ENCODE measurements at places on chromosomes 3 and 15. TPM values are rescaled to one million over a fixed set of nuclear protein-coding genes. Genes with fewer than 3 reads are reported as not detected.

SLC24A1 gene
- total RNA-seq: 11.6 TPM

UROC1 gene
- under 0.01 TPM for total RNA-seq

DNA sequence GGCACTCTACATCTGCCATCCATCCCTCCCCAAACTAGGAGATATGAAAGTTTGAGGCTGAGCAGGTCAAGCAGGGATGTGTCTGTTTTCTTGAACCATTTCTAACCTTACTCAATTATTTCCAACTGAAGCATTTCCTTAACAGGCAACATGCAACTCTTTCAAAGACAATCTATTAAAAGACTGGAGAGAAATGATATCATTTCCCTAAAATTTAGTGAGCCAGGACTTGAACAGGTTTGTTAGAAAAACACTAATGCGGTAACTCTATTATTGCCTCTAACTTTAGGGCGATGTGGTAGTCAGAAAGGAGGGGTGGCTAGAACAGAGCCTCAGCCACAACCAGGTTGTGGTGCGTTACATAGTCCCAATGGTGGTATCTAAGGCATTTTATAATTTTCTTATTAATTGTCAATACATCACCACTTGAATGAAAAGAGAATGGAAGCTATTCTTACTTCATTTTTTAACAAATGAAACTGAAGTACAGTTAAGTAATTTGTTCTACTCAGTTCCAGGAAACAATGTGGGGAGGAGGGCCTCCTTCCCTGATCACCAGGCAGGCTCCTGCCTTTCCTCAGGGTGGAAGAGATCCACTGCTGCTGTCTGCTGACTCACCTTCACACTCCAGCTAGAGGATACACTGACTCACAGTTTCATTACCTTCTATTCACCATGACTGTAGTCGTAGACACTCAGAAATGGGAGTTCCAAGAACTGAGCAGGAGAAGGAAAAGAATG is 22.8 kb downstream of the MYO1E start:
- peak; percentile 55 for DNase-seq

- no peak for DNase-seq
Measured at GRCh38 chr3:43505351-43505750, 116.5 kb downstream of the ANO10 start.

DNA sequence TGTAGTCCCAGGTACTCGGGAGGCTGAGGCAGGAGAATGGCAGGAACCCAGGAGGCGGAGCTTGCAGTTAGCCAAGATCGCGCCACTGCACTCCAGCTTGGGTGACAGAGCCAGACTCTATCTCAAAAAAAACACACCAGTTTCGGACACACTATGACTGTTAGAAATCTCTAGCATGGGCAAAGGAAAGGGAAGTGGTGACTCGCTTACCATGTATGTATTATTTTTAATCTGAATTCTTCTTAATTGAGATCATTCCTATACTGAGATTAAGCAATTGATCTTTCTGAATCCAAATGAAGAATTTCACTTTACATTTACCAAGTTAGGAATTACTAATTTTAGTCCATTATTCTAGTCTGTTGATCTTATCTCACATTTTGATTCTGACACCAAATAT is 459.2 kb upstream of the ALCAM start:
- no peak for DNase-seq

DNA sequence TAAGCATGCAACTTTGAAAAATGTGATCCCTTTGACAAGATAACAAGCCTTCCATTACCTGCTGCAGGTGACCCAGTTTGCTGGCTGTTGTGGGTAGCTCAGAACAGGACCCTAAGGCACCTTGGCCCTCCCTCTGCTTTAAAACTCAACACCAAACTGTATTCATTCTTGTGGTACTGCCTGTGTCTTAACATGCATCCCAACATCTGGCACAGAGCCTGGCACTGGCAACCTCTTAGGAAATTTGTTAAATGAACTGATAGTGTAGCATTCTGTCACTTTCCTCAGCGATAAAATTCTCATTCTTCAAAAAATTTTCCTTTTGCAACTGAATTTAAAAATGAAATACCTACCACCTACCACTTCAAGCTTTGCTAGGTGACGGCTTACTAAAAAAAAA is 287.3 kb upstream of the ADAMTS9 start:
- DNase-seq: no peak

DNA sequence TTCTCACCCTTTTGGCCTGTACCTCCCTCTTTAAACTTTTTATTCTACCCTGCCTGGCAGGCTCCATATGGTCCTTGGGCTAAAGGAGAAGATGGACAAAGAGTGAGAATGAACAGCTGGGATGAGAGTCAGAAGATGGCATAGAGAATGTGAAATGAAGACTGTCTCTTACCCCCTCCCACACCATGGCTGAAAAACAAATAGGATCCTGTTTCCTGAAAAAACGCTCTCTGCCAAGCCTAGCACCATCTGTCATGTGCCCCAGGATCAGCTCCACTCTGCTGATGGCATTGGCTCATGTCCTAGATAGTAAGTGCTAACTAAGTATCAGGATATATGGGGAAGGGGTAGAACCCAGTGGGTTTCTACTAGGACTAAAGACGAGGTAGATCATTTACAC is 238.6 kb downstream of the MEX3B start:
- no peak for DNase-seq

DNA sequence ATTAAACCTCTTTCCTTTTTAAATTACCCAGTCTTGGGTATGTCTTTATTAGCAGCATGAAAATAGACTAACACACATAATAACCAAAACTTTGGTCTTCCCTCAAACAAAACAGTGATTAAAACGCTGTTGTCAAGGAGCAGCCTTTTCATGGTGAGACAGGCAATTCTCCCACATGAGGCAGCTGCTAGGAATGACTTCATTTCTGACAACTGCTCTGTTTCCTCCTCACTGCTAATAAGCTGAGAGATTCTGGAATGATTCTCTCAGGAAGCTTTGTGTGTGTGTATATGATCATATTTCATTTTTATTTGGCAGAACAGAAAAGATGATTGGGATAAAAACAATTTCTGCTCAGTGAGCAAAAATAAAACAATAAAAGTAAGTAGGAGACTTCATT is 580.6 kb upstream of the ADAMTS9 start:
- no peak for DNase-seq

DNA sequence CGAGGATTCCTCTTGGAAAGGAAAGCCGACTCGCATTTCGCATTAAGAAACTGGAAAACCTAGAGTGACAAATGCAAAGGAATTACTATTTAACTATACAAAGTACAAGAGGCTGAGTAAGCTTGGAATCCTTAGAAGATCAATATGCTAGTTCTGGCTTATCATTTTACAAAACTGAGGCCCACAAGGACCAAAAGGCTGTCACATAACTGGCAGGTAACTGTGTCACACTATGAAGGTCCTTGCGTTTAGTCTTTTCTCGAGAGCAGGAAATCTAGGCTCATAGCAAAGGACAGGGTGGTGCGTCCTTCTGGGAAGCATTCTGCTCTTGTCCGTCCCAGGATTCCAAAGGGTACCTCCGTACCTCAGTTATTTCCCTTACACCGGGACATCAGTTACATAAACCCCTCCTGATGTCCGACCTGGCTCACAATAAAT is 629 bp downstream of the RPL24 start:
- DNase-seq: no peak

GRCh38 chr3:133486658-133487057 is 86.8 kb downstream of the BFSP2 start:
- DNase-seq: no peak

DNA sequence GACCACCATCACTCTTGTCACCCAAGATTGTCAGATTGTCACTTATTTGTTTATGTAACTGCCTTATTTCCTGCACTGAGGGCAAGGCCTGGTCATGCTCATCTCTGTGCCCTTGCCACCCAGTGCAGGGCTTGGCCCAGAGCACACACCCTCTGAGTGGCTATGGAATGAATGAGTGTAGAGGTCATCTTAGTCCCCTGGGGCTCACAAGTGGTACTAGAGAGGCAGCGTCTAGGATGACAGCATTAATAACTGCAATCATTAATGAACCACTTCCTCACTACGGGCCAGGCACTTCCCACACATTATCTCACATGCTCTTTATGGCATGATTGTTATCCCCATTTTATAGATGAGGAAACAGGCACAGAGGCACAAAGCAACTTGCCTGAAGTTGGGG is 117.0 kb downstream of the SMAD6 start:
- no peak for DNase-seq

- no peak for DNase-seq
Measured at GRCh38 chr3:107676469-107677309, 153.9 kb downstream of the BBX start.

Data from hematopoietic multipotent progenitor cell (in vitro differentiated cells).